ENCODE measurements at places on chromosomes 3 and 15. TPM values are rescaled to one million over a fixed set of nuclear protein-coding genes. Genes with fewer than 3 reads are reported as not detected.

GRCh38 chr3:40240921-40241320 is 68.6 kb upstream of the EIF1B start:
- H3K4me3 ChIP-seq: no peak overlapping the region
- H3K27ac ChIP-seq: no peak overlapping the region
- no peak for DNase-seq
- H3K27me3 ChIP-seq: no peaks in the 10 kb centered on the region
- peaks cover 1% of the 10 kb centered on the region for H3K36me3 ChIP-seq

DNA sequence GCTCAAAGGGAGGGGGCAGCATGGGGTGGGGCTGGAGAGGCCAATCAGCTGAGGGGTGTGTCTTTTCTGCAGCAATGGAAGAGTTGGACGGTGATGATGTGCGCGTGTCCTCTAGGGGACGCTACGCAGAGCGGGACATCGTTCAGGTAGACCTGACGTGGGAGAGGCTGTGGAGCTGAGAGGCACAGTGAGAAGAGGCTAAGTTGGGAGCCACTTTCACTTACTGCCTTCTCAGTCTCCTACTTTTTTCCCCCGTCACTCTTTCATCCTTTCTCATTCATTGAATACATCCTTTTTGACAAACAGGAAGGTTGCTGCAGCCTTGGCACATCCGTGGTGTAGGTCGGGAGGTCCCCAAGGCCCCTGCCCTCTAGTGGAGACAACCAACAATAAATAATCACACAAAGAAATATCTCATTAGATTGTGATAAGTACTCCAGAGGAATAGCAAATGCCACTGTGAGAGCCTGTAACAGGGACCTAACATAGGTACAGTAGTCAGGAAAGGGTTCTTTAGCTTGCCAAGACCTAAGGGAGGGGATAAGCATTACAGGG is 4.4 kb upstream of the BRPF1 start:
- no peaks in the 10 kb centered on the region for H3K36me3 ChIP-seq
- peak overlapping the region; percentile 81 for H3K4me3 ChIP-seq
- H3K27me3 ChIP-seq: peaks cover 5% of the 10 kb centered on the region
- H3K4me1 ChIP-seq: peaks cover 29% of the 10 kb centered on the region
- H3K27ac ChIP-seq: peak overlapping the region; percentile 75
- peak; percentile 57 for DNase-seq

The MITF gene
- 1.6 TPM for total RNA-seq

The GOLGA8B gene
- total RNA-seq: 410 TPM

The RTP1 gene
- not detected for total RNA-seq

The TRIM42 gene
- not detected for total RNA-seq

The LMAN1L gene
- total RNA-seq: 0.37 TPM

Data from activated naive CD8-positive, alpha-beta T cell treated with anti-CD3 and anti-CD28 coated beads, Interleukin-2, amount 10 ng/mL, durations not matched to agents 7 days and 5 days (primary cell).